Stimulated activated CD4-positive, alpha-beta T cell treated with anti-CD3 and anti-CD28 coated beads, Interleukin-12 subunit alpha, Interleukin-12 subunit beta, amount 100 ng/mL, for 24 hours (primary cell): ENCODE measurements at places on chromosomes 5 and 9.

DNA sequence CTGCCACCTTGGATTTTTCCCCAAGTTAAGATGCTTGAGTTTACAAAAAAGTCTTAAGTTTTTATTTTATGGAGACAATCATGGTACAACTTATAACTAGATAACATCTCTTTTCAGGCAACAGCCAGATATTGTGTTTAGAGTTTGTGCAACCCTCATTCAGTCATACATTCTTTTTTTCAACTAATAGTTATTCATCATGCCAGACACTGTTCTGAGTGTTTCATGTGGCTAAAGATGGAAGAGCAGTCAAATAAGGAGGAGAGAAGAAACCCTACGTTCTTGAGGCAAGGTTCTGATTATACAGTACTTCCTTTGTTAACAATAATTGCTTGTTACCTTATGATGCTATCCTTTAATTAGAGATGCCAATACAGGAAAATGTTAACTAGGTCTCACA, 42.1 kb upstream of the ZNF462 start:
- DNase-seq: no peak

- DNase-seq: no peak
Observed at GRCh38 chr9:105206821-105207699, 37.4 kb upstream of the SLC44A1 start.

DNA sequence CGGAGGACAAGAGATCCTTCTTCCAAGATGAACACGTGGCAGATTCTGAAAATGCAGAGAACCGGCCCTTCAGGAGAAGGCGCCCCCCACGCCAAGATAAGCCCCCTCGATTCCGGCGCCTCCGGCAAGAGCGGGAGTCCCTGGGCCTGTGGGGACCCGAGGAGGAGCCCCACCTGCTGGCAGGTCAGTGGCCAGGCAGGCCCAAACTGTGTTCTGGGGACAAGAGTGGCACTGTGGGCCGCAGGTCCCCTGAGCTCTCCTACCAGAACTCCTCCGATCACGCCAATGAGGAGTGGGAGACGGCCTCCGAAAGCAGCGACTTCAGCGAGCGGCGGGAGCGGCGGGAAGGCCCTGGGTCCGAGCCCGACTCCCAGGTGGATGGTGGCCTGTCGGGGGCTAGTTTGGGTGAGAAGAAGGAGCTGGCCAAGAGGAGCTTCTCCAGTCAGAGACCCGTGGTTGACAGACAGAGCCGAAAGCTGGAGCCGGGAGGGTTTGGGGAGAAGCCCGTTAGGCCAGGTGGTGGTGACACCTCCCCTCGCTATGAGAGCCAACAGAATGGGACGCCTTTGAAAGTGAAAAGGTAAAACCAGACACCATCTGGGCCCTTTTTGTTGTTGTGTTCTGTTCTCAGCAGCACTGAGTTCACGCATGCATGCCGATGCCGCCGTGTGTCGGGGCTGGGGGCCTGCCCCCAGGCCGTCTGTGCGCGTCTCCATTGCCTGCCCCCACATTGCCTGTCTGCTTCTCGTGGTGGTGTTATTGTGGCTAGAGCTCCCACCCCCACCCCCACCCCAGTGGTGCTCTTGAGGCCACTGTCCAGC, 26.6 kb upstream of the POMT1 start:
- DNase-seq: no peak

GRCh38 chr5:76622973-76623596, at the start of gene F2RL2:
Gene F2RL2 (minus strand): TSS chr5:76623403. CDS start chr5:76623230, 173 bp downstream.
- DNase-seq: no peak

- no peak for DNase-seq
Observed at GRCh38 chr9:18545636-18546360, 71.8 kb downstream of the ADAMTSL1 start.

- DNase-seq: no peak
Observed at GRCh38 chr9:70614786-70615463, 200.5 kb upstream of the KLF9 start.

GRCh38 chr9:103483471-103484096, 488.5 kb downstream of the CYLC2 start:
- DNase-seq: no peak

DNA sequence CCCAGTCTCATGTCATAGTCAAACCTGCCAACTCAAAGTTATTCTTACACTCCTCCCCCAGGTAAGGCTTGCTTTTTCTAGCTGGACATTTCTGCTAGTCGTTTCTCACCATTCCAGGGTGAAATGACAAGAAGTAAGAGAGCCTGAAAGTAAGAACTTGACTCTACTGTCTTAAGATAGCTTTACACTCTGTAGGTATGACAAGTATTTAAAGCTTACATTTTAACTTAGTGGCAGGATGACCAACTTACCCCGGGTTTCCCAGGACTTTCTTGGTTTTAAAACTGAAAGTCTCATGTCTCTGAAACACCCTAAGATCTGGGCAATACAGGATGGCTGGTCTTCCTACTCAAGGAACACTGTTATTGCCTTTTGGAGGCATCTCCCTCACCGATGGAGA, 67.5 kb upstream of the PIK3R1 start:
- DNase-seq: no peak

DNA sequence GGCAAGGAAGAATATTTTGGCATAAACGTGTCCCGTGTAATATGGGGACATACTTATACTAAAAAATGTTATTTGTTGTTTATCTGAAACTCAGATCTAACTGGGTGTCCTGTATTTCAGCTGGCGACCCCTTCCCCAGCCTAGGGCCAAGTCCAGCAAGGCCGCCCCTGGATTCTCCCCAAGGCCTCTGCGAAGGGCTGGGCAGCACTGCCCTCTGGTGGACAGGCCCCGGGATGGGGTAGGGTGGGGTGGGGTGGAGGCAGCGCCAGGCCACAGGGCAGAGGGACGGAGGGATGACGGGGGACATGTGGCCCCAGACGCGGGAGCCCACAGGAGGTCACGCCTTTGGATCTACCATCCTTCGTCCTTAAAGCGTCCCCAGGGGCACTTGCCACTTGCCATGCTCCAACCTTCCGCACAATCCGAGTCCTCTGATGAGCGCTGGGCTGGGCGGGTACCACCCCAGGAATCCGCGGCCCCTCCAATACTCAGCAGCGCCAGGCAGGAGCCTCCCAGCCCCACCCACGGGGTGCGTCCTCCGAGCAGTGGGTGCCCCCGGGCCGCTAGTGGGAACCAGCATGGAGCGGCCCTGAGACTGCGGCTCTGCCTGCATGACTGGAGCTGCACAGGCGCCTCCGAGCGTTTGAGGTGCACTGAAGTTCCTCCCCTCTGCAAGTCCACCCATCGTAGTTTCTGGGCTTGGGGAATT, 7.1 kb upstream of the AGPAT2 start:
- DNase-seq: peak; percentile 28

DNA sequence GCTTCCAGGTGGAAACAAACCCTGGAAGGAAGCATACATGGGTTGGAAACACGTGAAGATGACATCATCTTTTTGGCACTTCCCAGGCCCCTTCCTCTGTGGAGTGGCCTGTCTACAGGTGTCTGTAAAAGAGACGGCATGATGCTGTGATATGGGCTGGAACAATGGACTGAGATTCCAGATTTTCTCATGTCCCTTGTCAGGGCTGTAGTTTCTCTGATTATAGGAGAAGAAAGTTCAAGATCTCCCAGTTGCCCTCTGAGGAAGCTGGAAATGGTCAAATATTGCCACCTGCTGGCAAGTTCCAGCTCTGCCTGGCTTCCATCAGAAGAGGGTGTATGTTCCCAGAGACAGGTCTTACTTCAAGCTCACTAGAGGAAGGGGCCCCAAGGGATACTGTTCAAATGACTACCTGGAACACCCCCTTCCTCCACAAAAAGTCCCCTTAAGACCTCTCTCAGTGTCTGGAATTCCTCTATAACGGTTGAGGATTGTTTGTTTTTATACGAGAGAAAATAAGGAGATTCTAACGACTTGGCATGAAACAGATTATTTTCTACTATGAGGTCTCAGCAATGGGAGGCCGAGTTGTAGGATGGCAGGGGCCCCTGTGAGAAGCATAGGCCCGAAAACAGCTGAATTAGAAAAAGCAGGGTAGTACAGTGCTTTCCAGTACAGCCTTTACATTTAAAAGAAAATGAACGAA, 7.3 kb upstream of the ANXA6 start:
- peak; percentile 69 for DNase-seq

DNA sequence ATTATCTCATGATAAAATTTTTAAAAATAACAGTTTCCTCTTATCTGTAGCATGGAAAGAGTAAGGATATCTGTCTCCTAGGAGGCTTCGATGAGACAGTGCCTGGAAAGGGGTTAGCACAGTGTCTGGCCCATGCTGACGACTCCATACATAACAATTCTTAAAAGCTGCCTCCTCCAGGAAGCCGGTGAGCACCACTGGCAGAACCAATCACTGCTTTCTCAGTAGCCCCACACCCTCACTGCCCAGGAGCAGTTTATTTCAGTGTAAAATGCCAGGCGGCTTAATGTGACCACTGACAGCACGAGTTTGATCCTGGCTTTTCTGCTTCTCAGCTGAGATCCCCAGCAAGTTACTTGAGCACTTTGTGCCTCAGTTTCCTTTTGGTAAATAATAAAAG, 1.2 kb upstream of the NIPAL4 start:
- DNase-seq: no peak

DNA sequence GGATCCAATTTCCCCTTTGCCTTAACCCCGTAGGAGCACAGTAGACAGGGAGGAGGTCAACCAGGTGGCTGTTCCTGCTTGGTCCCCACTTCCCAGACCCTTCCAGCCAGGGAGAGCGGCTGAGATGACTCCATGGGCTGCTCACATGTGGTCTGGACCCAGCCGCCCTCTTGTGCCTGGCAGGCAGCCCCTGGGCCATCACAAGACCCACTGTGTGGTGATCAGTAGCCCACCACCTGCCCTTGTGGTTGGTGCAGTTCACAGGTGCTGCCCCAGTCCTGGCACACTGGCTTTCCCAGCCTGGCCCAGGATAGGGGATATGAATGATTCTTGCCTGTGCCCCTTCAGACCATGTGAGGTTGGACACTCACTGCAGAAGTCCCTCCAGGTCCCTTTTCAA, 1556.7 kb downstream of the FOXD4L5 start:
- DNase-seq: no peak

DNA sequence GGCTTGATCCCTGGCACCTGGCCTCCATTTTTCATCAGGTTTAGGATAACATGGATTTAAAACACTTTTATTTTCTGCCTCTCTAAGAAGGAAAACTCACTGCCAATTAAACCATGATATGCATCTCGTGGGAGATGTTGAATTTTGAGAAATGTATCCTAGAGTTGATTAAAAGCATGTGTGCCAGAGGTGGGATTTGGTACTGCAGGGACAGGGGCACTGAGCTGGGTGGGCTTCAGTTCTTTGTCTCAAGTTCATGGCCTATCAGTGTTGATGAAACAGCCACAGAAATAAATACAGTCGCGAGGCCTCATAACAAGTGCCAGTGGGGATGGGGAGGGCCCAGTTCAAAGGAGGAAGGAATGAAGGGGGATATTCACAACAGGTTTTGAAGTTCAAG, 34.9 kb downstream of the POLR1E start:
- no peak for DNase-seq

- DNase-seq: no peak
Observed at GRCh38 chr5:16585041-16585667, 31.6 kb downstream of the RETREG1 start.

GRCh38 chr5:153460421-153460820, 30.0 kb upstream of the GRIA1 start:
- no peak for DNase-seq

GRCh38 chr9:98214811-98215210, 22.4 kb upstream of the CORO2A start:
- DNase-seq: no peak

- no peak for DNase-seq
Observed at GRCh38 chr9:122777935-122778627, 10.7 kb upstream of the OR5C1 start.

DNA sequence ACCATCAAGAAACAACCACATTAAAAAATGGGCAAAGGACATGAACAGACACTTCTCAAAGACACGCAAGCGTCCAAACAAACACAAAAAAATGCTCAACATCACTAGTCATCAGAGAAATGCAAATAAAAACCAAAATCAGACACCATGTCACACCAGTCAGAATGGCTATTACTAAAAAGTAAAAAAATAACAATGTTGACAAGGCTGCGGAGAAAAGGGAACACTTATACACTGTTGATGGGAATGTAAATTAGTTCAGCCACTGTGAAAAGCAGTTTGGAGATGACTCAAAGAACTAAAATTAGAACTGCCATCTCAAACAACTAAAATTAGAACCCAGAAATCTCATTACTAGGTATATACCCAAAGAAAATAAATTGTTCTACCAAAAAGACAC, 80.4 kb downstream of the CAAP1 start:
- DNase-seq: no peak

- no peak for DNase-seq
Observed at GRCh38 chr9:100465761-100466160, 7.2 kb upstream of the TMEFF1 start.

DNA sequence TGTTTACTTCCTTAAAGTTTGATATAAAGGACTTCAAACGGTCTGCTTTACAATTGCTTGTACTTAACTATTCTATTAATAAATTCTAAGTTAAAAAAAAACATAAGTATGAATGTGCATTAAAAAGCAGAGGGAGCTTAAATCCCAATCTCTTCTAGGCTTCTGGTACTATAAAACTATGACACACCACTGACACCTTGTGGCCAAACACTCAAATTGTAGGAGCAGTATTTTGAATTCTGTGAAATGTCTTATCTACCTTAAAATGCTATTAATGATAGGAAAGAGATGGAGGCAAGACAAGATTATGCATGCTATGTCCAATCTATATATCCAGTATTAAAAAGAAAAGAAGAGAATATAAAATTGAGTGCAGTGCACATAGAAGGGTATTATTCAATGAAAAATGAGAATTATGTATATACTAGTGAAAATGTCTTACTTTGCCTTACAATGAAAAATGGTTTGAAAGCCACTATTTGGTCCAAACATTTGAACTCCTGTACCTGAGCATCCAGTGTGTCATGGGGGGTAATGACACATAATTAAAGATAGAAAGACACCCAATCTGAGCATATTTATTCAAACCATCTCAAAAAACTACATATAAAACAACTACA, 87.6 kb downstream of the ERP44 start:
- DNase-seq: no peak

- DNase-seq: no peak
Observed at GRCh38 chr5:172266071-172266675, 17.4 kb downstream of the UBTD2 start.

GRCh38 chr9:11241779-11242178, 629.0 kb upstream of the PTPRD start:
- no peak for DNase-seq
